ENCODE measurements at places on chromosomes 6 and 20.

DNA sequence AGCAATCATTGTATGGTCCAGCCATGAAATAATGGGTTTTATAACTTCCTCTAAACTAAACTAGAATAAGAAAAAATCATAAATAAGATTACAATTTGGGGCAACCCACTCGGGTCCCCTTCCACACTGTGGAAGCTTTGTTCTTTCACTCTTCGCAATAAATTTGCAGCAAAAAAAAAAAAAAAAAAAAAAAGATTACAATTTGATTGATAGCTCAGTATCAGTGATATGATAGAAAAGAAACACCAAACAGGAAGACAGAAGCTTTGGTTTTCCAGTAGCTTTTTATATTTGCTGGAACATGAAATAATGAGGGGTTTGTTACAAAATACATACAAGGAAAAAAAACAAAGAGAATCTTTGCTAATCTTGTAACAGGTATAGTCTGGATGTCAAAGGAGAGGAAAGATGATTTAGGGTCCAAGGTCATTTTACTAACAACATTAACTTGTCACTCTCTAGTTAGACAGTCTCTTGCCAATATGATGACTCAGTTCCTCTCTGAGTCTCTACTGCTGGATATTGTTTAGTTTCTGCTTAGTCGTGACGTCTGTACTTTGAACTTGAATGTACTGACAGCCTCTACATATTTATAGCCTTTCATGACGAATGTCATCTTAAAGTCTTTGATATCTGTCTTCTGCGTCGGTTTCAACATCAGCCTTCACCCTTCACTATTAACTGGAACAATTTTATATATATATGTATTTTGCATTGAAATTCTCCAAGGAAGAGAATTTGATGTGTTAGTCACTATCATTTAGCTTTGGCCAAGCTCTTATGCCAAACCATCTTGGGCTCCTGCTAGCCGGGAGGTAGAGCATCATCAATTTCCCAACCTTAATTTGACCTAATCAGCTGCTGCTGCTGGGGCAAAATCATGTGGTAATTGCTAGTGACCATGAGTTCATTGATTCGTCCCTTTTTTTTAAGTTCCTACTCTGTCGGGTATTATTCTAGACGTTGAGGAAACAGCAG is 213.1 kb upstream of the STXBP5 start:
- DNase-seq: no peak

DNA sequence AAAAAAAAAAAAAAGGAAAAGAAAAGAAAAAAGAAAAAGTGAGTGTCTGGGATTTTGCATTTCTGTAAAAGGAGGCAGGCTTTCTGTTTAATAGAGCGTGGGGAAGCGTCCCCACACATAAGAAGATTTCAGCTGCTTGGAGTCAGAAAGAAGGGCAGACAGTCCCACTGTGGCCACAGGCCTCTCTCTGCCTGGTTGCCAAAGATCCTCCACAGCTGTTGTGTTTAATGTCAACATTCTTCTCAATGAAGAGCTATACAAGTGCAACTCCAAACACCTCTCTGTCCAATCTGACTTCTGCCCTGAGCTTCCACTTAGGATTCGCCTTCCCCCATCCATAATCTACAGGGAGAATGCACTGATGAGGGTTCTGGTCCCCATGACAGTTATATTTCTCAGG is 64.3 kb upstream of the MLN start:
- no peak for DNase-seq

GRCh38 chr6:13923527-13924145 is 1.1 kb upstream of the RNF182 start:
- no peak for DNase-seq

- DNase-seq: no peak
Measured at GRCh38 chr20:57559658-57560553, 1.0 kb upstream of the PCK1 start.

- no peak for DNase-seq
Measured at GRCh38 chr20:48176139-48176538, 390.9 kb upstream of the SULF2 start.

- DNase-seq: no peak
Measured at GRCh38 chr20:34999021-34999451, 43.4 kb downstream of the MYH7B start.

DNA sequence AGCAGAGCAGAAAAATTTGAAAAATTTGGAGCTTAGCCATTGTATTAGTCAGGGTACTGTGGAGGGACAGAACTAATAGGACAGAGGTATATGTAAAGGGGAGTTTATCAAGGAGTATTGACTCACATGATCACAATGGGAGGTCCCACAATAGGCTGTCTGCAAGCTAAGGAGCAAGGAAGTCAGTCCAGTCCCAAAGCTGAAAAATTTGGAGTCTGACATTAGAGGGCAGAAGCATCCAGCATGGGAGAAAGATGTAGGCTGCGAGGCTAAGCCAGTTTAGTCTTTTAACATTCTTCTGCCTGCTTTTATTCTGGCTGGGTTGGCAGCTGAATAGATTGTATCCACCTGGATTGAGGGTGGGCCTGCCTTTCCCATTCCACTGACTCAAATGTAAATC is 82.0 kb downstream of the SMPDL3A start:
- no peak for DNase-seq

DNA sequence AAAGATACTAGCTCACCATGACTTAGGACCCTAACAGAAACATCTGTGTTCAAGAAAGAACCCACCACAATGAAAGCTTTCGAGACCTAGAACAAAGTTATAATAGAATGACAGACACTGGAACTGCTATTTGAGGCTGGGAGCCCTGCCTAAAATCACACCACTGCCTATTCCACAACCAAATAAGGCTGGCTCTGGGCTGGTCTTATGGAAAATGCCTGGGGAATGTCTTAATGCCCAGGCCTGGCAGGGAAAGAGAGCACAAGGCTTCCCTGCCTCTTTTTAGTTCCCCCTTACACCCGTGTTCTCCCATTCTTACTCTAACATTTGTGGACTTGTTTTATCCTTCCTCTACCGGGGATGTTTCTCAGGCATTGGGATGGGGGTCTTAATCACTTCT is 5.6 kb upstream of the METTL24 start:
- DNase-seq: no peak

DNA sequence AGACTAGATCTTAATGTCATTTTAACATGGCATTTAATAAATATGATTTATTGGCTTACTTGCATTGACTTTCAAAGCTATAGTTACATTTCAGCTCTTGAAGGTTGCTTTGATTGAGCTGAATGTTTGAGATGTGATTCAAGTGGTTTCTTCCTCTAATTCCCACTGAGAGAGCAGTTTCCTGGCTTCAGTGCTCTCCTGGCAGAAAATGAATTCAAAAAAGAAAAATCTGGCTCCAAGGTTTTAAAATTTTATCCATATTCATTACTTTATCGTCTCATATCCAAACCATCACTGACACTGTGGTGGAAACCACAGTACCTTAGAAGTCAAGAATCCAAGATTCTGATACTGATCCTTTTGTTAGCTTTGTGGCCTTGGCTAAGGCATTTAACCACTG is 263.1 kb upstream of the HSF2 start:
- DNase-seq: no peak

- no peak for DNase-seq
Measured at GRCh38 chr20:46206992-46207549, 89.0 kb downstream of the CD40 start.

- DNase-seq: no peak
Measured at GRCh38 chr6:91816335-91816734, 1229.5 kb upstream of the MAP3K7 start.

DNA sequence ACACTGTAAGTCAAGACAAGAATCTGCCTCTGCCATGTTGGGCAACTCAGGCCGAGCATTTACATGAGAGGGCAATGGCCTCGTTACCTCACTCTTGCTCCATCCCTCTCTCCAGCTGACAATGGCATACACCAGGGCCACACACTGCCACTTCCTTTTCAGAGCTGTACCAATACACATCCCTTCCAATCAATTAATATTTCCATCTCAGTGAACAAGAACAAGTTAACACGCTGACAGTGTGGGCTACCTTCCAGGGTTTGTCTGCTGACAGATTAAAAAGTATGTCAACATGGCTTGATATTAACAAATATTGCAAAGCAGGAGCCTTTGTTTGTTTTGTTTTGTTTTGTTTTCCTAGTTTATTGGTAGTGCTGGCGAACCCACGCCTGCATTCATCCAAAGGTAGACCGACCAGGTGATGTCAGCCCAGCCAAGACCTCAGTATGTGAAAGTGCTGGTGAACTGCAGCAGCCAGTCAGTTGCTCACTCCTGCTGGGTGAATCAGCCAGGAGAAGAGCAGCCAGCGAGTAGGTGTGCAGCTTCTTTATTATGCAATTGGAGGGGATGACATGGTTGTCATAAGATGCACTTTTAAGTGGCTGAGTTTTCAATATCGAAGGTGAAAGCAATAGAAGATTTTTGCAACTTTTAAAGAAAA is 487.3 kb upstream of the JARID2 start:
- DNase-seq: no peak

DNA sequence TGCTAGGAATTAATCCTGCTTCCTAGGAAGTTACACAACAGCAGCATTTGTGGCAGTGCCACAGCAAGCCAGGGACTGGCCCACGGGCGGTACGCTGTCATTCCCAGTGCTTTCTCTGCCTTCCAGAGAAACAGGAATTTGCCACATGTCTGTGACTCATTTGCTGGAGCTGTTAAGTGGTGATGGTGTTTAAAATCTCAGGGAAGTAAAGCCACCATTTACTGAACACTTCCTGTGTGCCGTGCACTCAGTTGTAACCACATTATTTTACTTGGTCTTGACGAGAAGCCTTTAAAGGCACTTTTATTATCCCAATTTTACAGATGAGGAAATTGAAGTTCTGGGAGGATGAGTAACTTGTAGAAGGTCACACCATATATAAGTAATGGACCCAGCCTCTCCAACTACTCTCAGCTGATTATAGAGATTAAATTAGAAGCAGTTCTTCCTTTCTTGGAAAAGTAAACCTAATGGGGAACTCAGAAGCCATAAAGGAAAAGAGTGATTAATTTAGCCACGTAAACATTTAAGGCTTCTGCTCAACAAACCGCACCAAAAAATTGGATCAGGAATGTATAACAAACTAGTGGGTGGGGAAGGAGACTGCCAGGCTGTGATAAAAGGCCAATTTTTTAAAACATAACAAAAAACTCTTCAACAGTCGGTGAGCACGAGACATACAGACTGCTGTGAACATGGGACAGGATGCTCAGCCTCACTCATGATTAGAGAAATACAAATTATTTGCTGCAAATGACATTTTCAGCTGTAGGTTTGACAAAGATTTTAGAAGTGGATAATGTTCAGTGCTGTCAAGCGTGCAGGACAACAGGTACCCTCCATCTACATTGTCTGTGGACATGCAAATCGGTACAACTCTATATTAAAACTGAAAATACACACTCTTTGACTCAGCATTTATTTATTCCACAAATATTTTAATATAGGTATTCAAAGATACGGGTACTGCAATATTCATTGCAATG is 311.2 kb downstream of the NRN1 start:
- DNase-seq: no peak
